ENCODE measurements at places on chromosomes 13 and 19.

GRCh38 chr13:36509369-36509768 lies 77.1 kb downstream of the CCNA1 start:
- DNase-seq, result no peak

DNA sequence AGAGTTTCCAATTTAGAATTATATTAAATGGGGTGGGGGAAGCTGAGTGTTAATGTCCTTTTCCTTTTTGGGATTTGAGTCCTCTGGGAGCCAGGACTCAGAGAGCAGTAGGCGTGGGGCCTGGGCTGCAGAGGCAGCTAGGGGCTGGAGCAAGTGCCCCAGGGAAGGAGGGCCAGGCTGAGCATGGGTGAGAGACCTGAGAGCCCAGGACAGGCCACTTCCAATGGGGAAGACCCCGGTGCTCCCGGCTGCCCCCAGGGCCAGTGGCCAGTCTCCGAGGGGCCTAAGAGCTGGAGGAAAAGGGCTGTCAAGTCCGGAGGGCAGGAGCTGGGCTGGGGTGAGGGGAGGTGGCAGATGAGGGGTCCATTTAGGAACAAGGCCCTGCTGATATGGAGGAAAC lies 371.5 kb downstream of the ZNF536 start:
- DNase-seq, result no peak

DNA sequence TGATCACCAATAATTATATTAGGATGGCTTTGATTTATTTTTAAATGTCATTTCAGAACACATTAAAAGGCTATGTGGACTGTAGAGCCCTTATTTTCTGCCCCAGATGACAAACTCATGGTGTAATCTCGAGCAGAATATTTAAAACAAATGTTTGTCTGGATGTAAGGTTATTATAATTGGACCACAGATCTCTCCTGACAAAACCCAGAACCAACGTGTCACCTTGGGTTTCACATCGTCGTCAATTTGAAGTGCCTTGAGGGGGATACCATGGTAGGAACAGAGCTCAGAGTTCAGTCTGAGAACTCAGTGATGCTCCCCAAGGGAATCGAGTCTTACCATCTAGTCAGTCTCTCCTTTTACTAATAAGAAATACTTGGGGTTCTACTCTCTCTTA lies 2.8 kb downstream of the SACS start:
- DNase-seq, result no peak

DNA sequence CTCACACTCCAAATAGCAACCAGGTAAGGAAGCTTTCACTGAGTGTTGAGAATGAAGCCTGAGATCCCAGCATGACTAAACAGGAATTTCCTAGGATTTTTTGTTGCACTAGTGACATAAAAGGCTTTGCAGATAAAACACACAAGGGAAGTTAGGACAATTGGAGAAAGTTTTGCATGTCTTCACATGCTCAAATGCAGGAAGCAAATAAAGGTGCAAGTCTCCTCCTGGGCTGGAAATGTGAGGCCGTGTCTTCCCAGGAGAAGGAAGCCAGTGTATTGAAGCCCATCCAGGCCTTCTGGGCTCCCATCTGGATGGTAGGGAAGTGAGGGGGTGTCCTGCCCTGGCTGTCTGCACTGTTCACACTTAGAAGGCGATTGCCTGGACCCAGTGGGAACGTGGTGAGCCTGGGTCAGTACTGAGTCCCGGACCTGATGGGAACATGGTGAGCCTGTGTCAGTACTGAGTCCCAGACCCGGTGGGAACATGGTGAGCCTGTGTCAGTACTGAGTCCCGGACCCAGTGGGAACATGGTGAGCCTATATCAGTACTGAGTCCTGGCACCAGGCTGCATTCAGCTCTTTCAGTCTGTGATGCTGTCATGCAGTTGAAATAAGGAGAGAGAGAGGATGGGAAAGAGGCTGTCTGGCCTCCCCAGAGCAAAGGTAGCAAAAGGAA lies 38.7 kb downstream of the SIAH3 start:
- DNase-seq, result no peak

DNA sequence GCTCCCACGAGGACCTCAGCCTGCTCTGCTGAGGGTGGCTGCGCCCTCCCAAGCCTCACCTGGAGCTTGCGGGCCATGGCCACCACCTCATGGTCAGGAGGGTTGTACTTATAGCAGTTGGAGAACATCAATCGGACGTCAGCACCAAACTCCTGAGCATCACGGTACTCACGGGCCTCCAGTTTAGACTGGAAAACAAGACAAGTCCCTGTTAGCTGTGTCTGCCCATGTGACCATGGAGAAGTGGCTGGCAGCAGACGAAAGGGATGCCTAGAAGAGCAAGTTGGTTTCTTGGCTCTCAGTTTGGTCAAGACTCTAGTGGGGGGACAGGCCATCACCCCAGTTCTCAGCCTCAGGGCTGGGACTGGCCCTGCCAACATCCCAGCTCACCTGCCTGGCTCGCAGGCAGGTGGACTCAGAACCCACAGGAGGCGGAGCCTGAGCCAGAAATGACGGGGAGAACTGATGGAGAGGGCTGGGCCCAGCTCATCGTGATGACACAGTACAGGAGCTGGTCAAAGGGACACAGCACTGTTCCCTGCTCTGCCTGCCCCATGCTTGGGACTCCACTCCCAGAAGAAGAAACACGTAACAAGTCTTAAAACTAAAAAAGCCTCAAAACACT lies 31.2 kb upstream of the EPHX3 start:
- no peak for DNase-seq

- DNase-seq, result no peak
These were observed 18.8 kb upstream of the MTRF1 start for GRCh38 chr13:41282129-41282571.

Measured in NCI-H1436 (cell line).